Stimulated activated CD8-positive, alpha-beta memory T cell treated with anti-CD3 and anti-CD28 coated beads, Interleukin-4, amount 100 ng/mL, for 4 hours (primary cell): ENCODE measurements at places on chromosomes 12 and 14.

- DNase-seq: no peak
Observed at GRCh38 chr12:58314610-58315009, 373.2 kb downstream of the ATP23 start.

- DNase-seq: no peak
Observed at GRCh38 chr12:130574402-130574801, 141.7 kb downstream of the RIMBP2 start.

DNA sequence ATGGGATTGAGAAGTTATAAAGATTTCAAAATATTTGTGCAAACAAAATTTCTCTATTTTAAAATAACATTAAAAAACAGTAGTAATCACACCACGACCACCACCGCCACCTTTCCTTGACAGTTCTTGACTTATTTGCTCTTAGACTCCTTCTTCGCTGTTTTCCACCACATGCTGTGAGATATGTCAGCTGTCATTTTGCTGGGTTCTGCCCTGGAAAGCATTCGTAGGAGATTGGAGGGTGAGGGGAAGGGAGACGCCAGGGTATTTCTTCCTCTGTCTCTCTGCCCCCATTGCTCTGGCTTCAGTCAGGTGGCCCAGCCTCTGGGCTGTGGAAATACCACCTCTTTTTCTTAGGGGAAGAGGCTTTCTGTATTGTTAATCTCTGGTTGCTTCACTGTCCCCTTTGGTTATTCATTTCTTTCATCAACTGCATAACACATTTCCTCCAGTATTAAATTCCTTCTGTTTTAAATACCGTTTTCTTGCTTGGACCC lies 186.2 kb downstream of the NEDD1 start:
- no peak for DNase-seq

- no peak for DNase-seq
Observed at GRCh38 chr12:6631549-6631961, 4.2 kb downstream of the LPAR5 start.

DNA sequence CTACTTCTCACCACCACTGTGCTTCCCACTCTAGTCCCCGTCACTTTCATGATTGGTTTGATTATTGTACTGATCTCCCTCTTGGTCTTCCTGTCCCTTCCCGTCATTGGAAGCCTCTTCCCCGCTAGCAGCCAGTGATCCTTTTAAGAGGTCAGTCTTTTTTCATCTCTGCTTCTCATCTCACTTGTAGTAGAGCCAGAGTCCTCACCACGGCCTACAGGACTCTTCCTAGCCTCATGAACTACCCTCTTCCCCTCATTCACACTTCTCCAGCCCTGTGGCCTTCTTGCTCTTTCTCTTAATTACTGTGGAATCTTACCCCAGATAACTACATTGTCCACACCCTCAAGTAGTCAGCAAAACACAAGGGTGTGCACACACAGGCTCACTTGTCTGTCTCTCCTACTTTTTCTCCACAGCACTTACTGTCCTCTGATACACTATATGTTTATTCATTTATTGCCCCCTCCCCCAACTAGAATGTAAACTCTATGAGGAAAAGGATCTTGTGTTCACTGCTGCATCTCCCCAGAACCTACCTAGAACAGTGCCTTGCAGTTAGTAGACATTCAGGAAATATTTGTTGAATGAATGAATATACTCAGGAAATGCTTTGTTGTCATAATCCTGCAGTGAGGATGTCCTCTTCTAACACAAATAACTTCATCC lies 66.3 kb downstream of the CKB start:
- no peak for DNase-seq

GRCh38 chr14:32303865-32304264 lies 25.2 kb upstream of the AKAP6 start:
- DNase-seq: no peak

- DNase-seq: no peak
Observed at GRCh38 chr12:29578731-29579130, 81.2 kb upstream of the OVCH1 start.

GRCh38 chr12:31020385-31021166 lies 53.1 kb upstream of the DDX11 start:
- DNase-seq: no peak

DNA sequence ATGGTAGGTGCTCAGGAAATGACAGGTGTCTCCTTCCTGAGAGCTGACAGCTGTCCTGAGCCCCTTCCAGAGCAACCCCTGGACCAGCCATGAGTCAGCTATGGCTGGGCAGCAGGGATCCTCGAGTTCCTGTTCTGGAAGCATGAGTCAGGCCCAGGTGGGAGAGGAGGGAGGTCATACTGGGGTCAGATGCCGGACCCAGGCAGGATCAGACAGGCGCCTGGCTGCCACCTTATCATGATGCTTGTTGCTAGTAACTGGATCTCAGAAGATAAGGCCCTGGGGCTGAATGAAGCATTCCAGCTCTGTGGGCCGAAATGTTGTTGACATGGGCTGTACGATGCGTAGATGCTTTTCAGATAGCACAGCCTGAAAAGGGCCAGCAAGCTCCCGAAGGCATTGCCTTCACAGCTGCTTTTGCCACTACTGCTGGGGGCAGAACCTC lies 17.4 kb upstream of the KRT7 start:
- DNase-seq: no peak

DNA sequence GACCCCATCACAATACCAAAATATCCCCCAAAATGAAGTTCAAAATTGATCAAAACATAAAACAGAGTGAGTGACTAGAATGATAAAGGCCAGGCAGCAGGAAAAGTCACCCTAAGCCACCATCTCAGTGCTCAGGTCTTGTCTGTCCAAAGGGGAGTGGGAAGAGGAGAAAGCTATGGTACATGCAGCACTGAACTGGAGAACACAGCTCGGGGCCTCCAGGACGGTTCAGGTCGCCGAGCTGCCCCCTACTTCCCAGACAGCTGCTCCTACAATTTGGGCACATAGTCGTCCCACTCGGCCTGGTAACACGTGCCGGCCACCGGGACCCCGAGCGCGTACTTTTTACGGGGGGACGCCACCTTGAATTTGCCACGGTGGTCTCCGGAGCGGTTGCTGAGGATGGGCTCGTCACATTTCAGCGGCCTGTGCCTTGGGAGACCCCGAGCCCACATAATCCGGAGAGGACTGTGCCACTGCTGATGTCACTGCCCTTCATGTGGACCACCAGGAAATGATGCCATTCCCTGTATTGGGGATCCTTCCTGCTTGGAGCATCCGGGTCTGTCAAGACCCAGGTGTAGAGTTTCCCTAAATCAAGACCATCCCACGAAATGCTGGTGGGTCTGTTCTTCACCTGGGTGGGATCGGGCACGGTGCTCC lies 31.6 kb downstream of the AK7 start:
- DNase-seq: no peak

DNA sequence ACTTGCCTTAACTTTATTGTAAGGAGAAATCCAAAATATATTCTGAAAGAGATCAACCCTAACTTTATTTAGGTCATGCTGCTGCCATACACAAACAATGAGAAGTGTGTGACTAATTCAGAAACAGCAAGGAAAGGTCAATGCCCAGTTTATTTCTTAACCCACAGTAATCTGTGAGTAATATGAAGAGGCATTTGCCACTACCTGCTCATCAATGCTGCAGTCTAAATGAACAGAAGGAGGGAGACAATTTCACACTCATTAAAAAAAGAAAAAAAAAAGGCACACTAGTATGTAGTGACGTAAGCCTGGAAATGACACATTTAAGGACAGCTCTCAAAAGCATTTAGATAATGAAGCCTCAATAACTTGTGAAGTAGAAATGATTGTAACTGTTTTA lies 90.5 kb upstream of the FOXN3 start:
- no peak for DNase-seq

GRCh38 chr14:79333198-79333546 lies 878.1 kb downstream of the DIO2 start:
- no peak for DNase-seq

DNA sequence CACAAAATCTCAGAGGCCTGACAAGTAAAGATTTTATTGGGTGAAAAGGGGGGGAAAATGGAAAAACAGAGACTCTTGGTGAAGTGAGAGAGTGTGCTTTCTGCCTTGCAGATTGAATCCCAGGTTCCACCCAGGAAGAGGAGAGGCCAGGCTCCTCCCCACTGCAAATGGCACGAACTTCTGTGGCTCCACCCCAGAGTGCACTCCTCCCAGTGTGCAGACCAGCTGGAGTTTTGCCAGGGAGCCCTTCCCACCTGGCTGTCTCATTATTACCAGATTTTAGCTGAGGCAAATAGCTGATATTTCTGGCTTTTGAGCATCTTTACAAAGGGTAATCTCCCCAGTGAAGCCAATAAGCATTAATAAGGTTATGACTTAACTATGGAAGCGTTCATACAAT lies 51.9 kb downstream of the TESPA1 start:
- no peak for DNase-seq

DNA sequence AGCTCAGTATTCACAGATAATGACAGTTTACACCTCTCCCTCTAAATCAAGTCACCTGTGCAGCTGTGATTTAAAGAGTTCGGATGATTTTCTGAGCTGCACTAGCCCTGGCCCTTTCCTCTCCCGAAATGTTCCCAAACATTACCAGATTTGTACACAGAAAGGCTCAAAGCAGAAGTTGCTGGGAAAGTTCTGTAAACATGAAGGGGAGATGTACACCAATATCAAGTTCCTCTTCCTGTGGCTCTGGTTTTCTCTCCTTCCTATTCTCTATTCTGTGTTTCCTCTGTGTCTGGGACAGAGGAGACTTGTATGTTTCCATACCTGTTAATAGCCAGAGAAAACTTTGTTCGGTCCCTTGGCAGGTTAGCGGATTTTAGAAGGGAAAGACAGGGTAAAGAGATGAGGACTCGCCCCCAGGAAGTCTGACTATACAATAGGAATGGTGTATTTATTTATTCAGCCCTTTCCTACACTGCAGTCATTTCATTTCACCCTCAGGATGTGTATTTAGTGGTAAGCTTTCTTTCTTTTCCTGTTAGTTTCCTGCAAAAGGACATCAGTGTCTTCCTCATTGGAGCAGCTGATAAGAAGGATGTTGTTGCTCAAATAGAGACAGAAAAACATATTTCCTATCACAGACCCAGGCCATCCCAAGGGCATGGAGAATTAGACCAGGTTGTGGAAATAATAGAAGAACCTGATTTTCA lies 7.6 kb upstream of the NUMB start:
- DNase-seq: no peak

GRCh38 chr14:25626986-25627385 lies 577.0 kb upstream of the STXBP6 start:
- no peak for DNase-seq

- DNase-seq: no peak
Observed at GRCh38 chr12:13061377-13061776, 17.2 kb downstream of the FAM234B start.

DNA sequence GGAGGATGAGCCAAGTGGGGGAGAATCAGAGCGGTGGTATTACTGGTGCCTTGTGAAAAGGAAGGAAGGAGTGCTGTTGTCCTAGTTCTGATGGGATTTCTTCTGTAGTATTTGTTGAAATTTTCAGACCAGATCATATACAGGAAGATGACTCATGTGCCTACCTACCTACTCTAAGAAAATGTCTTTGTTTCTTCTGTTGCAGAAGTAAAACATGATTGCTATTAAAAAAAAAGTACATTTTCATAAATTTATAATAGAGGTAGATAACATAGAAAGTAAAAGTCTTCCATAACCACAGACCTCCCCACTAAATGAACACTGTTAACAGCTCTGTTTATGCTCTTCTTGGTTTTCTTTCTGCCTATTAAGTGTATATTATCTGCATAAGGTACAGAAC lies 26.9 kb downstream of the SAMD4A start:
- no peak for DNase-seq

- DNase-seq: no peak
Observed at GRCh38 chr14:65223636-65224035, 121.3 kb upstream of the MAX start.

DNA sequence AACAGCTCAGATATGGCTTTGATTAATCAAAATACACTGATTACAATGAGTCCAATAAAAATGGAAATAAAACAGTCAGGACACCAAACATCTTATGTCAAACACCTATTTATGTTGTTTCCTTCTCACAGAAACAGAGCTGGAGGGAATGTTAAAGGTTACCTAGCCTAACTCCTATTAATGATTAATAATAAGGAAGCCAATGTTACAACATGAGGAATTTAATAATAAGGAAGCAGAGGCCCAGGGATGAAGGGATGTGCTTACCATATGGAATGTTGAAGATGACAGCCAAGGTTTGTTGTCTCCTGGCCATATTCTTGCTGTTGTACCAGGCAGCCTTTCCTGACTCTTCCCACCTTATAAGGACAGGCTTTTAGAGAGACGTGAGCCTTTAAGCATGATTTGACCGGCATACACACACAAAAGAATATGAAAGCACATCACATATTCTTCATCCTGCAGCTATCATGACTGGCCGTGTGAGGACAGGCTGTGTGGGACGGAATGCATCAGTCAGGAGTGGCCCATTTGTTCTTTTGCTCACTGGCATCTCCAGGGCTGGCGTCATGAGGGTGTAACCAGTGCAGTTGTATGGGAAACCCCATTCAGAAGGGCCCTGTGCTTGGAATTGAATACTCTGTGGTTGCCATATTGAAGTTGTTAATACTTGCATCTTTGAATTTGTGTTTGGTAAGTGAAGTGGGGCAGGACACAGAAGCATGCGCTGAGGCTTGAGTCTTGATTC lies 3.1 kb upstream of the GPRC5D start:
- no peak for DNase-seq
